Fibroblast of skin of back (primary cell): ENCODE measurements at places on chromosomes 6 and 20.

DNA sequence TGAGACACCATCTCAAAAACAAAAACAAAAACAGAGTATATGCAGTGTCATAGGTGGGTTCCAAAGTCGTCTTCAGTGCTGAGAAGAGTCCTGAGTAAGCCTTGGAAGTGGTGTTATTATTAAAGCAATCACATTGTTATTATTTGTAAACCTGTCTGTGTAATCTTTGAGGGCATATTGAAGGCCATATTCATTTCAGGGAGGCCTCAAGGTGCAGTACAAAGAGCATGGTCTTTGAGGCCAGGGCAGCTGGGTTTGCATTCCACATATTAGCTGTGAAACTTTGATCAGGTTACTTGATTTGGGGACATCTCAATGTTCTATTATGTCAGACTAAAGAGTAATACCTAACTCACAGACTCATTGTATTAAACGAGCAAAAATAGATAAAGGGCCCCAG, 139.3 kb upstream of the SOX4 start:
- no peak for DNase-seq

DNA sequence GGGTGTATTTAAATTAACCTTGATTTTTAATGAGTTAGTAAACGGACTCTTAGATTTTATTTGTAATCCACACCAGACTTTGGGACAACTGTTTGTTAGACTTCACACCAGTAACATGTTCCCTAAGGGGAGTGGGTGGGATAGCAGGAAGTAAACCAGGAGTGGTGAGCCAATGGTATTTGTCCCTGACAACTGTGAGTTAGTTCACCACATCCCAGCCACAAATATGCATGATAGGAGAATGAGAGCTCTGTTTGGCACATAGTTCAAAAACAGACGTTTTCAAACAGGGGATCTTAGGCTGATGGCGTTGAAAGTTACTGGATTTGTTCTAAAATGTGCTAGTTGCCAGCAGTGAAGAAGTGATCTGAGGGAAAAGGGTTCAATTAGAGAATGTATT, 18.7 kb upstream of the COL10A1 start:
- DNase-seq, result peak; percentile 85

- peak; percentile 95 for DNase-seq
Measured at GRCh38 chr6:148440877-148441453, 98.3 kb downstream of the SASH1 start.

DNA sequence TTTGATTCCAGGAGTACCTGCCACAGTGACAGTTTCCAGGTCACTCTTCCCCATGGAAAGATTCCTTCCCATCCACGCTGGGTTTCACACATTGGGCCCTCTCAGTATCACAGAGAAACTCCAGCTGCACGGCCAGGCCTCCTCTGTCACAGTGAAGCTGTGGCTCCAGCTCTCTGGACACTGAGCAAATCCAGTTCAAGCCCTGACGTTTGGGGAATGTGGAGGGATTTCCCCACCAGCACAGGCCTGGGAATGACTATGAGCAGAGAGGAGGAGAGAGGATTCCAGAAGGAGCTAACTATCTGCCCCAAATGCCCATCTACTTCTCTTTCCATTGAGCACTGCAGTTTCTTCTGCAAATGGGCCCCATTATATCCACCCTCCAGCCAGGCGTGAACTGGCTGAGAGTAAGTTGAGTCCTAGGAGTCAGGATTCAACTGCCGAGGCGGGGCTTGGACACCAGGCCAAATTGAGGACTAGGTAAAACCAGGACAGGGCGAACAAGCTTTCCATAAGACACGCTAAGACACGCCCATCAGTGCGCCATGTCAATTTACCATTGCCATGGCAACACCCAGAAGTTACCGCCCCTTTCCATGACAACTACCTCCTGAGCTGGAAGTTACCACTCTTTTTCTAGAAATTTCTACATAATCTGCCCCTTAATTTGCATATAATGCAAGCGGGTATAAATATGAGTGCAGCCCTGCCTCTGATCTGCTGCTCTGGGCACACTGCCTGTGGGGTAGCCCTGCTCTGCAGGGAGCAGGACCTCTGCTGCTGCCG, 9.2 kb upstream of the BNIP5 start:
- no peak for DNase-seq

DNA sequence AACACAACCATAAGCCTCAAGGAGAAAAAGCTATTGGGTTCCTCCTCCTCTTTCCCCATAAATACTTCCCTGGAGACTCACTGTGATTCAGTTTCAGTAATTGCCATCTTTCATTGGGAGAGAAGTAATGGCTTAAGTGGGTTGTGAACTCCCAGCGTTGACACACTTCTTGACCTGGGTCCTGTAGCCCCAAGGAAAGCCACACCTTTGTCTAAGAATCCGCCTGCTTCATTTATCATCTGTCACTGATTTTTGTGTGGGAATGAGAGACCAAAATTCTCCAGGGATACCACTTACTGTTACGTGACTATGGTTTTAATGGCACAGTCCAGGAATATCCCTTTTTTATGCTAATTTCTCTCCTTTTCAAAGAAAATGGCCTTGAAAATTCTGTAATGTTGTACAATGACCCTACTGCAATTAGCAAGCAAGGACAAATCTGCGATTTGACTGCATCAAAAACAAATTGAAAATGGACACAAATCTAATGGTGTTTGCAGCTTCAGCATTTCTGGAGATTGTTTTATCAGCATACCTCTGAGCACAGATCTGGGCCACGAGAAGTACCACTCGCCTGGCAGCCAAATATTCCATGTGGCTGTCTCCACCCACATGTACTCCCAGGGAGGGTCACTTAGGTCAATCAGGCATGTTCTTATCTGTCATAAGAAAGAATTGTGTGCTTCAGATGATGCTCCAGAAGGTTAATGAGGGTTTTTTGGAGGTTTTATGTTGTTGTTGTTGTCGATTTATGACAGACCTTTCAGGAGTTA, 29.8 kb downstream of the DCBLD1 start:
- DNase-seq, result no peak

GRCh38 chr6:162533009-162533400, 194.6 kb downstream of the PRKN start:
- no peak for DNase-seq

DNA sequence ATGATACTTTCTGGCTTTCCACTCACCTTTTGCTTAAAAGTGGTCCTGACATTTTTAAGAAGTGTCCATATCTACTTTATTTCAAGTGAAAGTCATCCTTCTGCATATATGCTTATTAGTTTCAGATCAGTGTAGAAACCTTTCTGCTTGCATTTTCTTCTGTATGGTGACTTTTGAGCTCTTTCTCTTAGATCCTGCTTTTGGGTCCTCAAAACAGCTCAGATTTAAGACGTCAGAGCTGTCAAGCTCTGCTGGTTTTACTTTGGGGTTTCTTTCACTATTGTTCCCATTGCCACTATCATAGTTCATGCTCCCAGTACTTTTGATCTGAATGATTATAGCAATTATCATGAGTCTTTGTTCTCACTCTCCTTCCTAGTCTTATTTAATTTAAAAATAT, 41.7 kb downstream of the BCKDHB start:
- DNase-seq, result no peak

- DNase-seq, result no peak
Measured at GRCh38 chr6:99137314-99137713, 189.6 kb upstream of the FBXL4 start.
